ENCODE measurements at places on chromosomes 7 and 10.

DNA sequence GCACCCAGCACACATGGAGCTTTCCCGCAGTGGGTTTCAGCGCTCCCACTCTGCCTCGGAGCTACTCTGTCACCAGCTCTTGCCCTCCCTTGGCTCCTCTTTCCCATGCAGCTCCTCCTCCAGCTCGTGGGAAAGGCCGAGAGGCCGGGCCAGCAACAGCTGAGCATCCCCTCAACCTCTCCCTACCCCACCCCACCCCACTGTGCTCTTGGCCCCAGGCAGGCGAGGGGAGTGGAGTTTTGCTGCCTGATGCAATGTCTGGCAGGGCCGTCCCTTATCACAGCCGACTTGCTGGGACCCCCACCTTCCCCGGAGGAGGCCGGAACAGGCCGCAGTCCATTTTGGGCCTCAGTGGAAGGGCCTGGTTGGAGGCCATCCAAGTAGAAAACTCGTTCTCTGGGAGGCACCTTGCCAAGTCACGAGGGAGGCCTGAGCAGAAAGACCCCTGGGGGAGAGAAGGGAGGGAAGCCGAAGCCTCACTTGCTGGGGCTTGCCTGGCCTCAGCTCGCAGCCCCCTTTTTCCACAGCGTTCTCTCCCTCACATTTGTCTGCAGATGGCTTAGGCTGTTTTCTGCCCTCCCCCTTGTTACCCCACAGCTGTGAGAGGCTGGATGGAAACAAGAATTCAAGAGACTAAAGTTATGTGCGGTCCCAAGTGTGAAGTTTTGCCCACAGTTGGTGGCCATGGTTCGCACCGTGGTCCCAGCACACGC lies 35.3 kb downstream of the CHST3 start:
- no peak for DNase-seq

GRCh38 chr7:135391514-135391913 lies 118.4 kb downstream of the CNOT4 start:
- no peak for DNase-seq

GRCh38 chr10:30736685-30737232 lies 107.2 kb upstream of the LYZL2 start:
- DNase-seq, result peak; percentile 99

DNA sequence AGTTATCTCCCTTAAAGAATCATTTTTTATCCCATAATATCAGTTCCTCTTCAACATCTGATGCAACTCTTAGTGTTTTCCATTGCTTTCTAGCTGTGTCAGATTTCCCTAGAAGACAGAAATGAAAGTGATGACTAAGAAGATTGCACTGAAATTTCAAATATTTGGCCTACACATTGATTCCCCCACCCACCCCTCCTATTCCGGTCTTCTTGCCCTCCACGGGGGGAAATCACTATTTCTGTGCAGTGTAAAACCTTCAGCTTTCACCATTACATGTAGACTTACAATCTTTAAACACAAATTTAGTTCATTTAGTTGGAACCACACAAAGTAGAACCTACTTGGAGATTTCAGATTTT lies 63.7 kb upstream of the IL6 start:
- DNase-seq, result no peak

GRCh38 chr10:114266521-114266920 lies 27.5 kb downstream of the VWA2 start:
- DNase-seq, result no peak

- no peak for DNase-seq
Measured at GRCh38 chr7:37081436-37081835, 357.1 kb upstream of the AOAH start.

GRCh38 chr10:11002485-11002884 lies 15.2 kb upstream of the CELF2 start:
- DNase-seq, result no peak

Measured in HFF-Myc (cell line).